ENCODE measurements at places on chromosomes 4 and X.

DNA sequence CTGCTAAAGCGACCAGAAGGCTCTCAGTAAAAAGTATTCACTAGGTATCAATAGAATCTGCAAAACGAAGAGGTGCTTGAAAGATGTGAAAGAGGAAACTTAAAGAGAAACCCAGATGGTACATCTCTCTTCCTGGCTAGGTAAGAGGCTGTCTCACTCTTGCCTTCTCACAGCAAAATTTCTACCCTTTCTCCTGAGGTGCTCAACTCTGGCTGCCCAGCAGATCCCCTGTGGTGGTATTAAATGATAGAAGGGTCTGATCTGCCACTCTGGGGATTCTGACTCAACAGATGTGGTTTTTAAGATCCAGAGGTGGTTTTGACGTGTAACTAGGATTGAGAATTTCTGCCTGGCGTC, 14.9 kb upstream of the TSPAN5 start:
- DNase-seq = no peak

DNA sequence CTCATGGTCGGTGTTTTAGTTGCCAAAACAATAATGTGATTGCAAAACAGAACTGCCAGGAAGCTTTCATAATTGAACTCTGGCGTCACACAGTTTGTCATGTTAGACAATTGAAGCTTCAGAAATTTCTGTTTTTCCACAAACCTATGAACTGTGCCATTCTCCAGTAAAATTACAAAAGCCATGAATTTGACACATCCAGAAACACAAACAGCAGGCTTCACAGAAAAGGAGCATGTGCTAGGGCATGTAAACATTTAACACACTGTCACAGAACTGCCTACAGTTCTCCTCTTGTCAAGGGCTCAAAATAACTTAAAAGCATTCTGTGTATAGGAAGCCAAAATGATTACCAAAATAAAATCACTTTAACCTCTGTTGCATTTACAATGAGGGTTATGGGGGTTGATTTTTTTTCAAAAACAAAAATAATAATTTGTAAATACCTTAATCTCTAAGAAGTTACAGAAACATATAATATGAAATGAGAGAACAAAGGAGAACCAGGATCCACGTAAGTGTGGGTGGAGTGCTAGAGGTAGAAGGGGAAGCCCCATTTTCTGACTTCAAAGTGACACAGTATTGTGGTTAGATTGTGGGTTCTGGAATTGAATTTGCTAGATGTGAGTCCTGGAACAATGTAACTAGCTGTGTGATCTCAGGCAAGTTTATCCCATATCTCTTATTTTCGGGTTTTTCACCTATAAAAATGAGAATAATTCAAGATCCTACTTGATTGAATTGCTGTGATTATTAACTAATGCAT, 295.0 kb downstream of the CENPC start:
- DNase-seq = no peak

GRCh38 chrX:39629001-39629400, 468.8 kb downstream of the BCOR start:
- no peak for DNase-seq

DNA sequence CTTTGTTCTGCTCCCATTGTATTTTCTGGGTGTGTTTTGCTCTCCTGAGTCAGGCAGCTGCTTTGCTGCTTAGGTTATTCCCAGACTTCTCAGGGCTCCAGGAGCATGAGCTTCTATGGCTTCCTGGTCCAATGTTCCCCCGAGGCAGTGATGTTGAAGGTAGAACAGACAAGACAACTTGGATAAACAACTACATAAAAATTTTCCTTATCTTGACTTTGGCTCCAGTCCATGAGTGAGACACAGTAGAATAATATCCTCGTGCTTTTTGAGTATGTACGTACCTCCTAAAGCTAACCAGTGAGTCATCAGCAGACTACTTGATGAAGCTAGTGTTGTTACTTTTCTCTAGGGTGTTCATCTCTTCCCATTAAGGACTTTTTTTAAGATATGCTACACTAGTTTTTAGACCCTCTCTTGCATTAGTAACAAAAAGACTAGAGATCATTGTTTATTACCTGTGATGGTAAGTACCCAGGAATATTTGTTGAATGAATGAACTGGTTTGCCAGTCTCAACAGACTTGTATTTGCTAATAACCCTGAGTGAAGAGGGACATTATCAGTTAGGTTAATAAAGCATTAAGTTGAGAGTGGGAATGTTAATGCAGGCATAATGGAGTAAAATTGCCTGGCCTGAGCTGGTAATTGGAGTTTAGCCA, 131.9 kb downstream of the FHIP1A start:
- no peak for DNase-seq

DNA sequence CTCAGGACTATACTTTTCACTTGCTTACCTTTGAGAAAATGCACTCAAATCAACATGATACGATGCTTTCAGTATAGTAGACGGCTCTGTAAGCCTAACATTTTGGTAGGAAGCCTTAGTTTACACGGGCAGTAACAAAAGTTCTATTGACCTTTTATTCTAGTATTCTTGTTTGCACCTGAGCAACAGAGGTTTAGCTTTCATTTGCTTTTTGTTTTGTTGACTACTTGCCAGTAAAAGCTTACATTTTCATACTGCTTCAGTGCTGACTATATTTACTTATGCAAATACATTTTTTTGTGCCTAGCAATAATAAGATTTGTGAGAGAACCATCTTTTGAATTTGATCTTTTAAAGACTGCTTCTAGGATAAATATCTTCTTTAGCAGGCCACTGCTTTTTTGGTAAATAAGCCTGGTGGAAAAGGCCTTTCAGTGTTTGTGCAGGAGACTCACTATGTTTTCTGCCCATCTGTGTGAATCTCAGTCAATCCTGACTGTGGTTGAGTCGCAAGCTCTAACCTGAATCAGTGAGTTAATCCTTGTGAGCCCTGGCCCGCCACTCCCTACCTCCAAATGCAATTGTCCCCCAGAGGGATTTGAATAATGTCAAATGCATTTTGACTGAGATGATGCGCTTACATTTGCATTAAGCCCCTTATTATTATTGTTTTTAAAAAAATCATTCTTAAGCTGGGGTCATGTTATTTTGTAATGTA, 21.9 kb downstream of the FHIP1A start:
- peak; percentile 53 for DNase-seq

DNA sequence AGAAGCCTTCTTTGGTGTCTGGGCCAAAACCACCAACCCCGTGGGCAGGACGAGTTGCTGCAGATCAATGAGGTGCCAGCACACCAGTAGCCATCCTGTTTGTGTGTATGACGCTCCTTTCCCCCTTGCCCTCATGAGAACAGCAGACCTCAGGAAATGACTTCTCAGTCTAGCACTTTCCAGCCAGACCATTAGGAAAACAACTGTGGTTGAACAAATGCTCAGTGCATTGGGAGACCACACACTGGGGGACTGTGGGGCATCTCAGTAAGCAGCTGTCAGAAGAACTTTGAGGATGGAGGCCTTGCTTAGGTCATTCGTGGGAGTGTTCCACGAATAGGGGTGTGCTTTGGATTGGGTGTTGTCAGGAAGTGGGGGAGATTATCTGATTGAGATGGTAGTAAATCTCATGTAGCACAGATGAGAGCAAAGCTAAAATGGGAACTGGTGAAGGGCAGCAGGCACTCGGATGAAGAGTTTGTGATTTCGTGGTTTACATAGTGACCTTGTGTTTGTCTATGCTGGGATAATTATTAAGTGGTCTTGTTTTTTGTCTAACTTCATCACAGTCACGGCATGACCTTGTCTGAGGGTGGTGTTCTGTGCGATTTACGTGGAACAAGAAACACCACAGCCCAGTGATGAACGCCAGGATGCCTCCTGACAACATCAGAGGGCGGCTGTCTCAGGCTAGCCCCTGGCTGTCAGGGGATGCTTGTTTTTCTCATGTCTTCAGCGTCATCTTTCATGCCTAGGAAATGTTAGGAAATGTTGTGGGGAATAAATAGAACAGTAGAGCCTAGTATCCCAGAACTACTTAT, 70.1 kb downstream of the USP46 start:
- DNase-seq = no peak

DNA sequence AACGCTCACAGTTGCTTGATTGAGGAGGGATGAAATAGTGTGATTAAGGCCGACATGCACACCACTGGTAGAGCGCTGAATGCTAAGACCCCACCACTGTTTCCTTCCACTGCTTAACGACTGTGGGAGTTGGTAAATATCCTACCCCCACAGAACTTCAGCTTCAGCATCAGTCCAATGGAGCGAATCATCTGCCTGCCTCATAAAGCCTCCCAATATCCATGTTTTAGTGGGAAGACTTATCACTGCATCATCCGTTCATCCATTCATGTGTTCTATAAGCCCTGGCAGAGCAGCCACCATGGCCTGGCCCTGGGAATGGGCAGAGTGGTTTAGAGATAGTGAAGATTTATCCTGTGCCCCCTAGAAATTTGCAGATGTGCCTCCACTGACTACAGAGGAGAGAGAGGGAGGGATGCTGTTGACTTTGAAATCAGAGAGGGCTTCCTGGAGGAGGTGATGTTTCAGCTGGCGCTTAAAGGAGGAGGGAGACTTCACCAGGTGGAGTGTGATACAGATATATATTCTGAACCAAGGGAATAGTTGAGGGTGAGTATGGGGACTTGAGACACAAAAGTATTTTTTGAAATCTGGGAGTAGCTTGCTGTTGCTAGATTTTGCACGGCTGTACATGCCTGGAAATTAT, 71.9 kb upstream of the STX18 start:
- no peak for DNase-seq

GRCh38 chrX:53594354-53594753, 92.2 kb downstream of the HUWE1 start:
- no peak for DNase-seq

- peak; percentile 48 for DNase-seq
These were observed 29.3 kb upstream of the BOD1L1 start for GRCh38 chr4:13656569-13657405.

DNA sequence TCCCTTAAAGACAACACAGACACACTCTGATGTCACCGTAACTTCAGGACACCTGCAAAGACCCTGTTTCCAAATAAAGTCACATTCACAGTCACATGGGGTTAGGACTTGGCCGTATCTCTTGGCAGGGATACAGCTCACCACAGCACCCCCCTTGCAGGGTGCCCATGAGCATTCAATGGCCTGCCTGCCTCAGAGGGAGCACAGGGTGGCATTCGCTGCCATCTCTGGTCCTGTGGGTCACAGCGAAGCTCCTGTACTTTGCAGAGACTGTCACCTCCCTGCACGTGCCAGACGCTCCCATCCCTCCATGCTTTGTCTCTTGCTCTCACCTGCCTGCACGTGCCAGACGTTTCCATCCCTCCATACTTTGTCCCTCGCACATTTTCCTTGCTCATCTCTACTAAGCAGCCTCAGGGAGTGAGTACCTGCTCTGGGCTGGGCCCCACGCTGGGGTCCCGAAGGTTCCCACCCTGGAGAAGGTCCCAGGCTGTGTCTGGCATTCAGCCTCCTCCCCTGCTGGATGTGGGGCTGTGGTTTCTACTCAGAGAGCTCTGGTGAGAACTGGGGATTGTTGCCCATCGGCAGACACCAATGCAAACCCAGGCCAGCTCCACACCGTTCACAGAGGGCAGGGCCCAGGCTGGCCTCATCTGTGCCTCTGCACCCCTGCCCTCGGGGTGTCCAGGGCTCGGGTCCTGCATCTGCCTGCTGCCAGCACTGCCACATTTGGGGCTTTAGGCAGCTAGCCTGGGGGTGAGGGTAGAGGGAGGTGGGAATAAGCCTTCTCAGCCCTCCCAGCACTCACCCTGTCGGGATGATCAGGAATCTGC, 15.8 kb downstream of the HTRA3 start:
- no peak for DNase-seq

DNA sequence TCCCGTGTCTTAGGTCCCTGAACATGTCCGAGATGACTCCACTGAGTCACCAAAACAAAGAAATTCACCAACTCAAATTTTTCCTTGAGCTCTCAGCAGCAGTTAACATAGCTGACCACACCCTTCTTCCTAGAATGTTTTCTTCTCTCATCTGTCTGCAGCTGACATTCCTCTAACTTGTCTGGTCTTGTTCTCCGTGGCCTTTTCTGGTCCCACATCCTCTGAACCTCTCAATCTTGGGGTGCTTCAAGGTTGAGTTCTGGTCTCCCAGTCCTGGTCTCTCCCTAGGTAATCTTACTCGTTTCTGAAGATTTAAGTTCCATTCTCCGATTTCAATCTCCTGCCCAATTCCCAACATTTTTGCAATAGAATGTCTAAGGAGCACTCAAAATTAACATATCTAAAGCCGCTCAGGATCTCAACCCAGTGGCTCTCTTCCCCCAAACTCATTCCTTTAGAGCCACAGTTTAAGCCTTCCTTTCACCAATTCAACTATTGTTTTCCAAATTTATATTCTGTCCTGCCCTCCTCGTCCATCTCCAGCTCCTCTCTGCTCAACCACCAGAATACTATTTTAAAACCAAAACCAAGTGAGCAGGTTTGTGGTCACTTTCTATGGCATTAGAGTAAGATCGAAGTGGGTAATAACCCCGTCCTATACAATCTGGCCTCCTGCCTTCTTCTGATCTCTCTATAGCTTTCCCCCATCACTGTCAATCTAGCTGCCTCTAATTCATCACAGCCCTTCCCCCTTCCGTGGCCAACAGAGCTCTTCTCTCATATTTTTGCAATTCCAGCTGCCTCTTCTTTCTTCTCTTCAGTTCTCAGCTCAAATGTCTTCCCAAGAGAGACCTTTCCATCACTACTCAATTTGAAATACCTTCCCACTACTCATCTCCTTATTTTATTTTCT, 1.2 kb downstream of the TRIML2 start:
- no peak for DNase-seq

- no peak for DNase-seq
These were observed 106.2 kb downstream of the TMA16 start for GRCh38 chr4:163600727-163601126.

GRCh38 chr4:90727938-90728337, 600.7 kb downstream of the CCSER1 start:
- no peak for DNase-seq

GRCh38 chrX:54494166-54494988, 1.7 kb downstream of the FGD1 start:
- DNase-seq = no peak

DNA sequence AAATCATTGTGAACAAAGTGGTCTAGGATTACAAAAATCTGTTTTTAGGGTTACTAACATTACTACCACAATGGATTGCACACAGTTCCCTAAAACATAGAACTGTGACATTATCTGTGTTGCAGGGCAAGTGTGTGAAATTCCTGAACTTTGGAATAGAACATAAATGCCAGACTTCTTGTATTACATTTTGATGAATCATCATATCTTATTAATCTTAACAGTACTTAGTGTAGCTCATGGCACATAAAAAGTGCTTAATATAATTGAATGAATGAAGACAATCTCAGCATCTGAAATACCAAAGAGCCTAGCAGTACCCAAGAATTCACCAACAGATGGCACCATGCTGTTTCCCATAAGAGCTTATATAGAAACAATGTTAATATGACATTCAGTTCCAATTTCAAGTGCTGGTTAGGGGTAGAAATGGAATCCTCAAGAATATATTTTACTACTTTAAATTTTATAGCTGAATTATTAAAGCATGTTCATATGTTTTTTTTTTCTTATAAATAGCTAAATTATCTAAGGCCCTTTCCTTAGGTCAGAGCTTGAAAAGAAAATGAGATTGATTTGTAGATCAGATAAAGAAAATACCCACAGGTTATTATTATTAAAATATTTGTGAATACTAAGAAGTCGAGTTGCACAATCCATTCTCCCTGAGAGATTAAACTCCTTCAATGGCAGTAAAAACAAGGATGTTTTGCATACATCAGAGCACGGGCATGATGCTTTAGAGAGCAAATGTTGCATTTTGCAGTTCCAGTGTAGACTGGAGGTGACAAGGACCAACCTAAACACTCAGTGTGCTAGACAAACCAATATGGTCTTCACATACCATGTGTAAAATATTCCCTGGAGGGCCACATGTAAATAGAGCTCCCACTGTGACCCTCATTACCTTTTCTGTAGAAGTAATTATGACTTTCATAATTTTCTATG, 25.7 kb upstream of the SHISA3 start:
- DNase-seq = peak; percentile 55

- peak; percentile 99 for DNase-seq
These were observed 19.8 kb downstream of the CPE start for GRCh38 chr4:165398570-165398969.

All from NCI-H82 (cell line).